ENCODE measurements at places on chromosomes 7 and 10.

- DNase-seq, result no peak
Measured at GRCh38 chr7:74329225-74329624, 40.0 kb downstream of the CLIP2 start.

DNA sequence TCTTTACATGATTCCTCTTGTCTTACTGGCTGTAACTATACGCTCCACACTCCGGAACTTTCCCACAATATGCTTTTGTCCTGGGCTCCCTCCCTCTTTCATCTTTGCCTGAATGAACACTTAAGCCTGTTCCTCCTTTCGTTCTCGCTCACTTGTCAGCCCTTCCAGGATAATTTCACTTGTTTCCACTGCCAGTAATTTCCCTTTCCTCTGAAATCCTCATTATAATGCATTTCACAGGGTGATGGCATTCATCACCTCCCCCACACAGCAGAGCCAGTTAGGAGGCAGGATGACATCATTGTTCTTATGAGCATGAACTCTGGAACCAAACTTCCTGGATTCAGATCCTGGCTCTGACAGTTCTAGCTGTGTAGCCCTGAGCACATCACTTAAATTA is 372.6 kb downstream of the GPR158 start:
- DNase-seq, result no peak

DNA sequence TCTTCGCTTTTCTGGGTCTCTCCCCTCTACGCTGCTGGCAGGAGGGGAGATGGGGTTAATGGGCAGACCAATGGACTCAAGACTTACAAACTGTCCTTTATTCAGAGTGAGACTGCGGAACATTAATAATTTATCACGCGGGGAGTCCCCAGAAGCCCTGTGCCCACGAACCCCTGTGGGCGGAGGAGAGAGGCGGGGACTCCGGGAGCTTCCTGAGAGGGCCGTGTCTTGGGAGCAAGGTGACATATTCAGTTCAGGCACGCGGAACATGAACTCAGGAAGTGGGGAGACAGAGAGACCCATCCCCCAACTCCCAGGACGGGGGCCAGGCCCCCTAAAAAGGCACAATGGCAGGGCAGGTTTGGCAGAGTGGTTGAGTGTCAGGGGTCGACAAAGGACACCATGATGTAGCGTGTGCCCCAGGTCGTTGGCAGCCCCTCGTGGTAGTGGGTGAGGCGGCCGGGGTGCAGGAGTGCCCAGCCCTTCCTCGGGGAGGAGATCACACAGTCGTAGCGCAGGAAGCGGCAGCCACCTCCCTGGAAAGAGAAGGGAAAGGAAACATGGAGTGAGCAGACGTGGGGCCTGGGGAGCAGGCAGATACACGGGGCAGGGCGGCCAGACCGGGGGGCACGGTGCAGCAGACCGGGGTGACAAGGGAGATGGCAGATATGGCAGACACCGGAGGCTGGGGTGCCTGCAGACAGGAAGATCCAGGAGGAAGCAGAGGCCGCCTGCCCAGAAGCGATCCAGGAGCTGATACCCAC is 5.2 kb upstream of the MOGAT3 start:
- DNase-seq, result no peak

DNA sequence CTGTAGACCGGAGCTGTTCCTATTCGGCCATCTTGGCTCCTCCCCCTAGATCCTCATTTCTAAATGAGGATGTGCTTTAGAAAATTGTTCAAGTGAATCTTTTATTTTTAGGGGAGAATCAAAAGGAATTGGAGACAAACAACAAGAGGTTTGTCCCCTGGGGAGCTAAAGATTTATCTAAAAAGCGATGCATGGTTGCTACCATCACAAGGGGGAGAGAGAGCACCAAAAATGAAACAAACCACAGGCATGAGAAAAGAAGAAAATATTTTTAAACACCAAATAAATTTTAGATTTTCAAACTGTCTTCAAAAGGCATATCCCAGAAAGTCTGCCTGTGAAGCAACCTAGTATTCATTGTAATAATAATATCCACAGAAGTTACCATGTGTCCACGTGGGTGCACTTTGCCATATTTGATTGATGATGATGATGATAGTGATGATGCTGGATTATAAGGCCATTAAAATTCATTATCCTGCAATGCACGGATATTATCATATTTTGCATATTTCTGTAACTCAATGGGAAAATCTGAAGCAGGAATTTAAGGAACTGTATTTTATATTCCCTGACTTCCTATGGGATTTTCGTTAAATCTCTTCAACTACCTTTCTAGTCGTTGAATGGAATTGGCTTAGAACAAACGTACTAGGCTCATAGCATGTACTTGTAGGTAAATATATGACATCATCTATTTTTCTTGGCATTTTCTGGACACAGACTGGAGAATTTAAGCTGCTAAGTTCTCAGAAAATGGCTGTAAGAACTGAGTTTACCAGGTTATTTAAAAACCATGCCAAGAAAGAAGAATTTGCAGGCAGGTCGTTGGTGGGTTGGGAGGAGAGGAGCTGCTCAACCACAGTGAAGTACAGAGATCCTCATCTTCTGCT is 171.6 kb downstream of the WDR37 start:
- no peak for DNase-seq

DNA sequence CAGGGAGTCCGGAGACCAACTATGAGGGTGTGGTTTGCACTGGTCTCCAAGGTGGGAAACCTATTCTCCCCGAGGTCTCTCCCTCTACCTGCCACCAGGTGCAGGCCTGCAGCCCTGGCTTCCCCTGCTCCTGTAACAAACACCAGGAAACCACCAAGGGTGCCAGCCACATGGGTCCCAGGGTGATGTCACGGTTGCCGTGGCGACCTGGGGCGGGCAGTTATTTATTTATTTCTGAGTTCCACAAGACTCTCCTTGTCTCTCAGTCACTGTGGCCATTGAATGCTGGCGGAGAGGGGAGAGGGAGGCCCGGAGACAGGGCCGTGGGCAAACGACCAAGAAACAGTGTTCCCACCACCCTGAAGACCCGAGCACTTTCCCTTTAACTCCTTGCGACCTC is 27.0 kb downstream of the MMD2 start:
- no peak for DNase-seq

- no peak for DNase-seq
Measured at GRCh38 chr7:105154084-105154483, 140.1 kb downstream of the KMT2E start.

DNA sequence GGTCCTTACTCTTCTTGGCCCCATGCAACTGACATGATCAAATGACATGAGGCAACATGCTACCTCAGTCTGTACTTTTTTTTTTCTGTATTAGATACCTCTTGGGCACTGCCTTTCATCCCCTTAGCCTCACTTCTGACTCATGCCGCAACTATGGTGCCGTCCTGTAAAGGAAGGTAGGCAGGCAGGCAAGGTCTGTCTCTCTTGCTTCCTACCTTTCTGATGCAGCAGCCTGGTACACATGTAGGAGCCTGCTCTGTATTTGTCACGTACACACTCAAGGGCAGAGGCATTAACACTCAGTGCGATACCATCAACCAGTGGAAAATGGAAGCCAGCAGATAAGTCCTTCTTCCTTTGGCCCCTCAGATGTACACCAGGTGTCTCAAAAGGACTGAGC is 146.7 kb downstream of the ATE1 start:
- DNase-seq, result no peak

DNA sequence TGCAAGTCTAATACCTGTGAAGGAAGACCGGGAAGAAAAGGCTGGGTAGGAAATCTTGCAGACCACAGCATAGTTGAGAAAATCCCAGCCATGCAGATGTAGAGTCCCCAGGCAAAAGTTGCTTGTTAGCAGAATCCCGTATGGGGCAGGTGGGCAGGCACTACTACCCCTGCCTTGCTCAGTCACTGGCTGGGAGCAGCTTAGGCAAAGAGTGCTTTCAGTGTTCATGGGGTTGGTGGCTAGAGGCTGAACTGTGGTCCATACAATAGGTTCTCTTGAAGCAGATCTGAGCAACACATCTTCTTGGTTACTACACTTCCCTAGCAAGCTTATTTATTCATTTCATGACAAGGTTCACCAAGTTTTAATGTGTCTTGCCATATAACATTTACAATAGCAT is 92.6 kb downstream of the AHCYL2 start:
- DNase-seq, result no peak

GRCh38 chr7:25537662-25538375 is 309.5 kb upstream of the NPVF start:
- DNase-seq, result no peak

GRCh38 chr7:130940907-130941306 is 206.9 kb upstream of the KLF14 start:
- no peak for DNase-seq

- no peak for DNase-seq
Measured at GRCh38 chr7:131131746-131132431, 195.8 kb upstream of the MKLN1 start.

- DNase-seq, result no peak
Measured at GRCh38 chr7:131636092-131636491, 79.7 kb upstream of the PODXL start.

DNA sequence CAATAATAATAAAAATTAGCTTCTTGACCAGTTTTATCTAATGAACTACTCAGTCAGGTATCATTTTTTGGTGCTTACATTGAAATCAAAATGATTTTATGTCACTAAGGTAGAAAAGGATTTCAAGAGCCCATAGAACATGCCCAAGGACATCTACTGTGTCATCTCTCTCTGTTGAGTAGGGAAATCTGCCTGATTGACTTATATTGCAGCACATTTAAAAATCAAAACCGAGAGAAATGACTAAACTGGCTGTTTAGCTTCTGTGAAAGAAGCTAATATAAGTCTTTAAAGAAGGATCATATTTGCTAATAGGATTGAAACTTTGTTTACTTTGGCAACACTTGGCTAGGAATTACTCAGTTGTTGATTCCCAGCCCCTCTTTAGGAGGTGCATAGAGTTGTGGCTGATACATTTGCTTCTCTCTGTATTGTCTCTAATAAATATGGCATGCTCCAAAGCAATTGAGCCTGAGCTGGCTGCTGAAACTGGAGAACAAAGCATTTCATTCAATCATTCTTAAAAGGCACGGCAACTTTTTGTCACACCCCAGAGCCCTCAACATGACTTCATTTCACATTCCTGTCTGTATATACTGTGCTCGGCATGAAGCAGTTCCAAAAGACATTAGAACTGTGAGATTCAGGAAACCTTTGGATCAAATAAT is 1096.9 kb upstream of the POT1 start:
- no peak for DNase-seq

GRCh38 chr10:86899670-86900276 is 57.6 kb downstream of the MMRN2 start:
- no peak for DNase-seq

DNA sequence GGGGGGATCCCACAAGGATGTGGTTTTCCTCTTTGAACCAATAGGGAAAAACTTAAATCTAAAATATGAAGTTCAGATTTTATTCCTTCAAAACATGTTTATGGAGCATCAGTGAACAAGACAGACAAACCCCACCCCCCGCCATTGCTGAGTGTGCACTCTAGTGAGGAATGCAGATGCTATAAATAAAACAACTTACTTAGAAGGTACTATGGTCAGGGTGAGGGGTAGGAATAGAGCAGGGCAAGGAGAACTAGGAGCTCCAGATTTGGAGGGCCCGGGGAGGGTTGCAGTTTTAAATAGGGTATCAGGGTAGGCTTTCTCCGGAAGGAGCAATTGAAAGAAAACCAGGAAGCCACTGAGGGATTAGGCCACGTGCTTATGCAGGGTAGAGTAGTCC is 47.9 kb downstream of the CELF2 start:
- no peak for DNase-seq

GRCh38 chr10:117519879-117520278 is 22.7 kb upstream of the EMX2 start:
- no peak for DNase-seq

DNA sequence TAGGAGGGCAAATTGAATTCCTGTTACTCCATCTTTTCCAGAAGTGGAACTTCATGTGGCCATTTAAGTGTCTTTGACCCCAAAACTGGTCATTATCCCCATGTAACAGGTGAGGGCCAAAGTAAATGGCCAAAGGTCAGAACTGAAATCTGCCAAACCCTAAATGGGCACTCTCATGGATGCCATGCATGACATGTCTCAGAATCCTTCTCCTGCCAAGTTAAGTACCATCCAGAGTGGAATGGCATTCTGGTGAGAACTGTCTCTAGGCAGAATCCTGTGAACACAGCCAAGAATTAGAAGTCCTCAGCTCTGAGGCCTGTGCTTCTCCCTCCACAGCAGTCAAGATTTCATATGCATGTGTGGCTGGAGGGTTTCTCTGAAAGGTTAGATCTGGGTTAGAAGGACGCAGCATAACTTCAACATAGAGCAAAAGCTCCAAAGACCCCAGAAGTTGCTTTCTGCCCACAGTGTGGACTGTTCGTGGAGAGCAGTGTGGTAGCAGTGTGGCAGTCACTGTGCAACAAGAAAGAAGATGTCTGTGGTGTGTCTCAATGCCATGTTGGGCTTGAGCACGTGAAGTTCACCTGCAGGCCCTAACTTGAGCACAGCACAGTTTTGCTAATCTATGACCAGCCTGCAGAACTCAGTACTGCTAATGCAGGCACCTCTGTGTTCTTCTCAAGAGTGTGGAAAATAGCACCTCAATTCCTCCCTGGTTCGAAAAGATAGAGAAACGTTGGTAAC is 121.3 kb downstream of the ADCY1 start:
- DNase-seq, result no peak

GRCh38 chr10:14378387-14378960 is 47.8 kb upstream of the FRMD4A start:
- no peak for DNase-seq

GRCh38 chr7:134532180-134532953 is 5.0 kb downstream of the AKR1B10 start:
- DNase-seq, result no peak

- no peak for DNase-seq
Measured at GRCh38 chr10:30759423-30759822, 129.9 kb upstream of the LYZL2 start.

- DNase-seq, result no peak
Measured at GRCh38 chr7:101929256-101929655, 111.8 kb downstream of the CUX1 start.

GRCh38 chr7:107234436-107234835 is 65.6 kb downstream of the HBP1 start:
- no peak for DNase-seq

DNA sequence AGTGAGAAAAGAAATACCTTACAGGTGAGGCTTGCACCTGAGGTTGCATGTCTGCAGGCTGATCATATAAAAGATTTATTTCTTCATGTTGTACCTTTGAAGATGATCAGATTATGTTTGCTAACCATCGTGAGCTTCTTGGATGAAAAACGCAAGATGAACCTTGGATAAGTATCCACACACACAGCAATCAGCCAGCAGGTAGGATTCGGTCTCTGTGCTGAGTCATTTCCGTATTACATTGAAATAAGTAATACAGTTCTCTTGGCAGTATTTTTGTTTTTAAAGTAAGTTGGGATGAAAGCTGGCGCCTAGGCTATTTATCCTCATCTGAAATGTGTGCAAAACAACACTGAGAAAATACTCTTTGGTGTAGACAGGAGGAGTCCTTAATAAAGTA is 109.0 kb upstream of the PRKCQ start:
- DNase-seq, result no peak

GRCh38 chr10:62637249-62638061 is 167.1 kb upstream of the ADO start:
- no peak for DNase-seq
